ENCODE measurements at places on chromosomes 6 and 20. TPM values are rescaled to one million over a fixed set of nuclear protein-coding genes. Genes with fewer than 3 reads are reported as not detected.

DNA sequence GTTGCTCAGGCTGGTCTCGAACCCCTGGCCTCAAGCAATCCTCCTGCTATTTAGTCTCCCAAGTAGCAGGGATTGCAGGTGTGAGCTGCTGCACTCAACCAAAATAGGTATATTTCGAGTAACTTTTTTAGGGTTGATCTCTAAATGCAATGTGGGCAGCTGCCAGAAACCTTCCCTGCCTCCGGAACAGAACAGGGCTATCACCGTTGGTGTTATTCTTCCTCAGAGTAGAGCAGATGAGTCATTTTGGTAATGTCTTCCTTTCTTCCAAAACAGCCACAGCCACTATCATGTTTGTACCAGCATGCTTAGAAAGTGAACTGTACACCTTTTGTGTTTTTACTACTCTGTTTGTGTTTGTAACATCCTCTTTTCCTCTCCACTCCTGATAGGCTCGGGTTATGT lies 44.1 kb downstream of the SNX9 start:
- DNase-seq = no peak

- DNase-seq = no peak
Observed at GRCh38 chr6:135267085-135267484, 86.0 kb downstream of the MYB start.

DNA sequence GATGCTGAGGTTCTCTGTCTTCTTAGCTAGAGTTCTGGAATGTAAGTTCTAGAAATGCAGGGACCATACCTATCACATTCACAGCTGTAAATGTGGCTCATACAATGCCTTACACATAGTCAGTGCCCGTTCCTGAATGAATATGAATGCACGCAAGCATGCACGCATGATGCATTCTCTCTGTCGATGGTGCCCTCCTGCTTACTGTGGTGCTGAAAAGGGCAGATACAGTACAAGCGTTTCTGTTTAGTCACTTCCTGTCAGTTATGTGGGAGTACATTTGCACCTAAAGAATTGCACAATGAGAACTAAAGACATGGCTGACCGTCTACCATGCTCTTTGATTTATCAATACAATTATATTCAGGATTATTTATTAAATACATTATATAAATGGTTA lies 152.2 kb upstream of the SOX4 start:
- DNase-seq = no peak

- DNase-seq = no peak
Observed at GRCh38 chr6:116444092-116444491, 17.1 kb upstream of the CALHM6 start.

DNA sequence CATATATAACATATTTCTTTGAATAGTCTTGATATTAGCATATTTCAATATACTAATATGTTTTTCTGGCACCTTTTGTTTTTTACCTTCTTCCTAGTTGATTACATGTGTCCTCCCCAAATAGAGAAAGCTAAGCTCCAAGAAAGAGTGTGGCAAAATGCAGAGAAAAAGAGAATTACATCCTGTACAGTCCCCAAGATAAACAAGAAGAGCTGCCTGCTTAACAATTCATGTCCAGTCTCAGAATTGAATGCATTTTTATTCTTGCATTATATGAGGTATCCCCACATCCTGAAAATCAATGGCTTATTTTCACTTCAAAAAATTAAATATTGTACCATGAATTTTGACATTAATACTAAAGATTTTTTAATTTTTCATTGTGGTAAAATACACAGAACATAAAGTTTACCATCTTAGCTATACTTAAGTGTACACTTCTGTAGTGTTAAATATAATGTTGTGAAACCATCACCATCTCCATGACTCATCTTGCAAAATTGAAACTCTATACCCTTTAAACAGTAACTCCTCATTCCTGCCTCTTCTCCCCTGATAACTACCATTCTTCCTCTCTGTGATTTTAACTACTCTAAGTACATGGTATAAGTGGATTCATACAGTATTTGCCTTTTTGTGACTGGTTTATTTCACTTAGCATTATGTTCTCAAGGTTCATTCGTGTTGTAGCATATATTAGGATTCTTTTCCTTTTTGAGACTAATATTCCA lies 490.3 kb downstream of the COL12A1 start:
- no peak for DNase-seq

DNA sequence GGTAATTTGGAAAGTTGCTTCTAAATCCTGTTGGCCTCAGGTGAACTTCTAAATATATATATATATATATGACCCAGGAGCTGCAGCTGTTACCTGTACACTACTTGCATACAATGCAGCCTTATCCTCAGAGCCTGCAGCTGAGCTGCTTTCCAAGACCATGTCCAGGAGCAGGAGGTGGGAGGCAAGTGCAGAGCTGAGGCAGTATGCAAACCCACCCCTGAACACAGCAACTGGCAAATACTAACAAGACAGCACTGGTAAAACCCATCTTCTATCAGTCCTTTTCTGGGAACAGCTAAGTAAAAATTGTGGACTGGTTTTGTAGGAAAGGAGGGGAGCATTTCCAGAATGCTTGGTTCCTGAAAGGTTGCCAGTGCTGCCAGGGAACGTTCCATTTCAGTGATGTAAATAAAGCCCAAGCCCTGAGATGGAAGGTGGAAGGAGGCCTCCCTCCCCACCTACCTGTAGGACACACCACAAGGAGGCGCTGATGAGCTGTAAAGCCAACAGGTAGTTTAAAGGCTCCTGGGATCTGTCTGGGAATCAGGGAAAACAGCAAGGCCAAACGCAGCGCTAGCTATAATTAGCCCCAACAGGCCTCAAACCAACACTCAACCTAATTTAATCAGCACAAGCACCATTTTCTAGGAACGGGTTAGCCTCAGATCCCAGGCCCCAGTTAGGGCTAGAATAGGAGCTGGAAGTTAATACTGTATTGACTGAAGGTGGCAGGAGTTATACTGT lies 93.8 kb upstream of the MAP7 start:
- peak; percentile 3 for DNase-seq

The ANKRD66 gene
- total RNA-seq = not detected

The GGTLC1 gene
- not detected for total RNA-seq

The PSORS1C2 gene
- 0.91 TPM for total RNA-seq

Measured in esophagus squamous epithelium (tissue), 5 donors.